ENCODE measurements at places on chromosomes 4 and X.

DNA sequence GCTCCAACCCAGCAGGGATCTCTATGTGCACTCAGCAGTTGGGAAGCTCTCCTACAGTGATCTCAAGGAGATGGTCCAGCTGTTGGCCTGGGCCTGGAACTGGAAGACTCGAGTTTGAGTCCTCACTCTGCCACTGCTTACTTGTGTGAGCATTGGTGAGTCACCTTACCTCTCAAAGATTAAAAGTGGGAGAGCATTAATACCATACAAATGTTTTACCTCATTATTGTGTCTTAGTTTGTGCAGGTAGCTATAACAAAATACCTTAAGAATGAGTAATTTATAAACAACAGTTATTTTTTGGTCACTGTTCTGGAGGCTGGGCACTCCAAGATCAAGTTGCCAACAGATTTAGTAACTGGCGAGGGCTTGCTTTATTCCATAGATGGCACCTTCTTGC, 21.4 kb upstream of the ZNF827 start:
- no peak for DNase-seq

GRCh38 chrX:39595977-39596376, 501.8 kb downstream of the BCOR start:
- no peak for DNase-seq

GRCh38 chr4:3830774-3831528, 64.8 kb downstream of the ADRA2C start:
- no peak for DNase-seq

- DNase-seq: no peak
Observed at GRCh38 chr4:176451443-176451842, 131.7 kb downstream of the SPCS3 start.

- DNase-seq: no peak
Observed at GRCh38 chr4:187814737-187815465, 180.7 kb upstream of the ZFP42 start.

DNA sequence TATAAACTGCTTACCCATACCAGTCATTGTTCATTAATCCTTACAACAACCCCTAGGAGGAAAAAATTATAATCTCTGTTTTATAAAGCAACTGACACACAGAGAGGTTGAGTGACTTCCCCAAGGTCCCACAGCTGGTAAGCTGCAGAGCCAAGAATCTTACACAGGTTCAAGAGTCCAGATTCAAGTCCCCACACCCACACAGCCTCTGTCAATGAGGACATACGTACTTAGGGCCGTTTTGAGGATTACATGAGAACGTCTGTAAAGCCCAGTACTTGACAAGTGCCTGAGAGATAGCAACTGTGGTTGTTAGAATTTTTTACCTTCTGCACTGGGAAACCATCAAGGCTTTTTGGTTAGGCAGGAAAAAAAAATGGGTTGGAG, 556 bp upstream of the SLC25A43 start:
- no peak for DNase-seq

GRCh38 chrX:50877310-50877709, 33.2 kb upstream of the BMP15 start:
- no peak for DNase-seq

DNA sequence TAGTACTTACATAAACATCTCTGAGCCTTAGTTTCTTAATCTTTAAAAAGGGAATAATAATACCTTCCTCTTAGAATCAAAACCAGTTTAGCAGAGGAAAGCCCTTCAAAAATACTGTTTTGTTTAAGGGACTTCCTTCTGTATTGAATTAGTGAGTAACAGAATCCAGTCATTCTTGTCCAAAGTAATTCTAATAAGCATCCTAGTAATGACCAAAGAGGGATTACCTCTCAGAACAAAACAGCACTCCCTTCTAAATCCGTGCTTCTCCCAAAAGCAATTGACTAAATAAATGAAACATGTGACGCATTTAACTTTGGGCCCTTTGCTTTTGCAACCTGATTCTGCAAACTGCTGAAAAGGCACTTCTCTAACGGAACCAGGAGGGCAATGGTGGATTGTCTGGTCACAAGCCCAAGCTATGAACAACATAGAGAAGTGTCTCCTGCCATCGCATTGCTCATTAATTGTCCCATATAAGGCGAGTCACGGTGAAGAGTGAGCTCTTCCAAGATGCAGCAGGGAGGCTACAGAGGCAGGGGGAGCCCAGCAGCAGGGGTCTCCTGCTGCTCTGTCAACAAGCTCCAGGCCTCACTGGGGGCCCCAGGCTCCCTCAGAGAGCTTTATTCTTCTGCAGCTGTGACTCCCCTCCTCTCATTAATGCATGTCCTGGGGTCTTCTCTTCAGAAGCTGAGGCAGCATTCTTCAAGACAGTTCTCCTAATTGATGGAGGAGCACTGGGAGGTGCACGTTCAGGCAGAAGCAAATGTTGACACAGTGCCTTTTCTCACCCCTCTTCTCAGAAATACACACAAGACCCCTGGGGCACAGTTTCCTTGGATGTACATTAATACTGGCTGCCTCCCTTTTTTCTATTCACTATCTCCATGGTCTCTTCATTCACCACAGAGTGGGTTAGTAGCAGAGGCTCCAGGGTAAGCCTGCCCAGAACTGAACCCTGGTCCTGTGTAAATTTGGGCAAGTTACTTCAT, 419.6 kb upstream of the RASGEF1B start:
- no peak for DNase-seq

DNA sequence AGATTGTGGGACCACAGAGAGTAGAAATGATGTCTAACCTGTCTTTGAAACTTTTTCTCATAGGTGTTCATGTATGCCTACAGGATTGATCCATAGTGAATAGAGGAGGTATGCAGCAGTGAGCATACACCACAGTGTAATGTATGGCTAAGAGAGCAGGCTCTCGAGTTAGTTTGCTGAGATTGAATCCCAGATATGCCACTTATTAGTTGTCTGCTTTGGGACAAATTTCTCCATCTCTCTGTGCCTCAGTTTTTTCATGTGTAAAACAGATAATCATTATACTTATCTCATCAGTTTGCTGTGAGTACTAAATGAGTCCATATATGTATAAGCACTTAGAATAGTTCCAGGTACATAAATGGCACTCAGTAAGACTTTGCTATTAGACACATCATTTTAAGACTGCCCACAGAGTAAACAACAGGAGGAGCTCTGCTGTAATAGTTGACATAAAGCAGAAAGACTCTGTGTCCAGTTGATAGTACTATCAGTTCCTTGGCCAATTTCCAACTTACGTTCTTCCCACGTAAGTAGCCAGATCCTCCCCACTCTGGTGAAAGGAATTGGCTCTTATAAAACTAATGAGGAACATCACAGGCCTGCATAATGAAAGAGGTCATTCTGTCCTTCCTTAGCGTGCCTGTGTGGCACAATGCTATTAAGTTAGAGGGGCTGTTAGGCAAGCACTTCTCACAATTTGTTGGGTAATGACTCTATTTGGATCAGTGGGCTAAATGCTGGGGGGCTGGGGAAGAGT, 20.7 kb upstream of the RNF150 start:
- no peak for DNase-seq

DNA sequence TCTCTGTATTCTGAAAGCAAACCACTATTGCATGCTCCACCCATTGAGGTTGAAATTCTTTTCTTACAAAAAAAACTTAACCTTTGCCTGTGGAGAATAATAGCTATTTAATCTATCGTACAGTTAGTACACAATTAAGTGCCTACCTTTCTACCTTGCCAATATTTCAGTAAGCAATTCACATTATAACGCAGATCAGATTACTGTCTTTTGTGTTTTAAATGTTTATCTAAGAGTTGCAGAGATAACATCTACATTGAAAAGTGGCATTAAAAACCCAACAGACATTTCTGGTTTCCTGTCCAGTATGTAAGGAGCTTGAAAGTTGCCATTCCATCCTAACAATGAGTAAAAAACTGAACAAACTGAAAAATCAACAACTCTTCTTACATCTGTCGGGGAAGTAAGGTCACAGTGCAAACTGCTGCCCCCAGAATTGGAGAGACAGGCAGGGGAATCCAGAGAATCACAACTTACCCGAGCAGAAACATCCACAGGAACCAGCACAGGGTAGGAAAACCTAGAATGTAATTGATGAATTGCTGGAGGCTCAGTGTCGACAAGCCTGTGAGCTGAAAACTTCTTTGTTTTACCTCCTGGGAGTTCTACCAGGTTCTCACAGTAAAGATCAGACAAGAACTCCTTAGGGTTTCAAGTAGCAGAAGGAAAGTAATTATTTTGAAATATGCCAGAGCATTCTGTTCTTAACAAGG, 27.3 kb upstream of the ACSL4 start:
- DNase-seq: no peak

GRCh38 chr4:187460016-187460415, 535.6 kb upstream of the ZFP42 start:
- no peak for DNase-seq

DNA sequence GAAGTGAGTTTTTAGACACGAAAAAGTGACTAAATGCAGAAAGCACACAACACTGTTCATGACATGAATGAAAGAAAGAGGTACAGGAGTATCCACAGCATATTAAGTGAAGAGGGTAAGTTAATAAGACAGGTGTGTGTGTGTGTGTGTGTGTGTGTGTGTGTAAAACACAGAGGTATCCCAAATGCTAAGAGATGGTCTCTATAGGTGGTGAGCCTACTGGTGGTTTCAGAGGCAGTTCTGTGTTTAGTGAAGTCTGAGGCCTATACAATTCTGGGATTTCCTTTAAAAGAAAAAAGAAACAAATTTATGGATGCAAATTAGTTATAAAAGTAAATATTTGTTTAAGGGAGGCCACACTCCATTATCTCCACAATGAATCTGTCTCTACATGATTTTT, 17.4 kb upstream of the TNIP3 start:
- no peak for DNase-seq

All from activated CD4-positive, alpha-beta T cell treated with anti-CD3 and anti-CD28 coated beads, Interleukin-2, amount 50 U/mL, for 1 hour (primary cell).